ENCODE measurements at places on chromosomes 5 and 9.

GRCh38 chr5:170528976-170529375 lies 25.2 kb downstream of the KCNIP1 start:
- DNase-seq: no peak

GRCh38 chr5:116273448-116274242 lies 188.8 kb downstream of the COMMD10 start:
- DNase-seq: no peak

DNA sequence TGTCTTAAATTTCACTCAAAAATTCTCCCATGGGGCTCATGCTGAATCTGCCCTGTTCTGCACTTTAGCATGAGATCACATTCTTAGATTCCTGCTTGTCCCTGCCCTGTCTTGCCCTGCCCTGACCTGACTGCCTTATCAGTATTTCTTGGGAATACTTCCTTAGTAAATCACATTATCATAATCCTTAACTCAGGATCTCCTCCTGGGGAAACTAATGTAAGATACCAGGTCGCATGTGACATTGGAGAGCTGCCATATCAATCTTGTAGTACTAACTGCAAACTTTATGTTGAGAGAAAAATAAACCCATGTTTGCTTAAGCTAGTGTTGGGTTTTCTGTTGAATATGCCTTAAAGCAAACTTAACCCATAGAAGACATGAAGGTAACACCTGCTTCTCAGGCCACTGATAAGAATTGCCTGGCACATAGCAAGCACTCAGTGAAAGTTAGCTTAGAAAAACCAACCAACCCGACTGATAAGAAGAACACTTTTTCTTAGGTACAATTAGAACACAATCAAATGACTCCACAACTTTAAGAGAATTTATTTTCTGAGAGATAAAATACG lies 53.3 kb downstream of the IL33 start:
- no peak for DNase-seq

GRCh38 chr9:93668261-93668871 lies 92.0 kb downstream of the PHF2 start:
- no peak for DNase-seq

- no peak for DNase-seq
Observed at GRCh38 chr5:95761771-95762651, 30.9 kb downstream of the RHOBTB3 start.

- DNase-seq: no peak
Observed at GRCh38 chr9:137192448-137192780, 3.9 kb downstream of the SSNA1 start.

DNA sequence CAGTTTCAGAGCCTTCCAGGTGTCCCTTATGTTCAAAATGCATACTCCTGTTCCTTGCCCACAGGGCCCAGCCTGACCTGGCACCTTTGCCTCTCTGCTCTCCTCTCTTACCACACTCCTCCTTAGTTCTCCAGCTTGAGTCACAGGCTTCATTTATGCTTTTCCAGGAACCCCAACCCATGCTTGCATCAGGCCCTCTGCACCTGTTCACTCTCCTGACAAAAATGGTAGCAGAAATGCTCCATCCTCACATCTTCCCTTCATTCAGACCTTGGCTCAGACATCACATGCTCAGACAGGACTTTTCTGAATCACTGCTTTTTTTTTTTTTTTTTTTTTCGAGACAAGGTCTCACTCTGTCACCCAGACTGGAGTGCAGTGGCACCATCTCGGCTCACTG lies 15.1 kb upstream of the RNF145 start:
- DNase-seq: no peak
